ENCODE measurements at places on chromosomes 16 and 17. TPM values are rescaled to one million over a fixed set of nuclear protein-coding genes. Genes with fewer than 3 reads are reported as not detected.

GRCh38 chr16:2341456-2342447 lies 1.2 kb upstream of the ABCA3 start:
- no peak overlapping the region for H3K27ac ChIP-seq
- H3K36me3 ChIP-seq = no peaks in the 10 kb centered on the region
- no peak for DNase-seq
- H3K4me1 ChIP-seq = 0 out of 2 replicates have a peak, but pooled peaks cover 3% of the 10 kb centered on the region

GRCh38 chr16:60091071-60091470 lies 1357.0 kb upstream of the GOT2 start:
- no peak for DNase-seq
- H3K27me3 ChIP-seq = no peaks in the 10 kb centered on the region
- H3K36me3 ChIP-seq = no peaks in the 10 kb centered on the region

GRCh38 chr17:64984851-64985521 lies 65.7 kb upstream of the LRRC37A3 start:
- no peaks in the 10 kb centered on the region for H3K36me3 ChIP-seq
- no peaks in the 10 kb centered on the region for H3K27me3 ChIP-seq
- peaks cover 13% of the 10 kb centered on the region for H3K4me1 ChIP-seq
- H3K27ac ChIP-seq = no peak overlapping the region

GRCh38 chr17:63946440-63947363 lies 14.6 kb upstream of the CD79B start:
- peak; percentile 61 for DNase-seq
- no peaks in the 10 kb centered on the region for H3K4me1 ChIP-seq
- no peak overlapping the region for H3K27ac ChIP-seq
- no peaks in the 10 kb centered on the region for H3K36me3 ChIP-seq

- no peaks in the 10 kb centered on the region for H3K36me3 ChIP-seq
- H3K27me3 ChIP-seq = no peaks in the 10 kb centered on the region
- H3K4me3 ChIP-seq = no peak overlapping the region
- H3K27ac ChIP-seq = no peak overlapping the region
- DNase-seq = no peak
Observed at GRCh38 chr17:71850812-71851211, 270.0 kb upstream of the SOX9 start.

DNA sequence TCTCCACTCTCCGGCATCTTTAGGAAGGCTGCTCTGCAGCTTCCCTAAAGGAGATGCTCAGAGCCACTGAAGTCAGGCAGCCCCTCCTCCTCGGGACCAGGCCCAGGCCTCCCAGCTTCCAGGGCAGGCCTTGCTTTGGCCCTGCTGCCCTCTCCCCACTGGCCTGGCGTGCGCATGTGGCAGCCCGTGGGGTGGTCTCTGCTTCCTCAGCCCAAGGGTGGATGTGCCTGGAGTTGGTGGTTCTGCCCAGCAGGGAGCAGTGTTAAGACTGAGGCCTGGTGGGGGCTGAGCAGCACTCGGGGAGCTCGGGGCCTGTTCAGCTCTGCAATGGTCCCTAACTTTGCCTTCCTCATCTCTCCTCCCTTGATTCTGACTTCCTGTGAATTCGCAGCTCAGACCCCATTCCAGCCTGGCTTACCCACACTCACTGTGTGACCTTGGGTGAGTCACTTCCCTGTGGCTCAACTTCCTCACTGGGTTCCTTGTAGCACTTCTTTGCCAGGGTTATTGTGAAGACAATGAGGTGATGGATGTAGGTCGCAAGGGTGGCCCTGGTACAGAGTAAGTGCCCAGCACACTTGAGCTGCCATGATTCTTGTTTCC lies 63.2 kb downstream of the NKD1 start:
- no peak for DNase-seq
- H3K4me1 ChIP-seq = peaks cover 8% of the 10 kb centered on the region
- no peaks in the 10 kb centered on the region for H3K36me3 ChIP-seq
- no peak overlapping the region for H3K4me3 ChIP-seq
- H3K27me3 ChIP-seq = no peaks in the 10 kb centered on the region
- peak overlapping the region; percentile 7 for H3K27ac ChIP-seq

- H3K36me3 ChIP-seq = no peaks in the 10 kb centered on the region
- peak; percentile 88 for DNase-seq
Observed at GRCh38 chr17:44587339-44587738, 30.1 kb downstream of the FZD2 start.

- H3K27ac ChIP-seq = no peak overlapping the region
- no peak for DNase-seq
Observed at GRCh38 chr17:60230358-60230757, 80.6 kb downstream of the CA4 start.

DNA sequence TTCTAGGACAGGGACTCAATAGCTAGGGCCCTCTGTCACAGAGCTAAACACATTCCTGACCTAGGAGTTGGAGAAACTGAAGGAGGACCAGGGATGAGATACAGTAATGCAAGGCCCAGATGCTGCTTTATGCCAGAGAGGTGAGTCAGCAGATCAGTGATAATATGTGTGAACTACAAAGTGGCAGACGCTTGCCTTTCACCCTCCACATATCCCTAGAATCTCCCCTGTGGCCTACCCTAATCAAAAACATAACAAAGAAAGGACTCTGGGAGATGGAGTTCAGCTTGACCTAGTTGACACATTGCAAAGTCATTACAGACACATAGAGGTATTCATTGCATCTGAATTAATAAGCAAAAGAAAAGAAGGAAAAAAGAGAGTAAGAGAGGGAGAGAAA lies 417.6 kb upstream of the DYNLRB2 start:
- DNase-seq = no peak
- H3K27ac ChIP-seq = no peak overlapping the region
- H3K36me3 ChIP-seq = no peaks in the 10 kb centered on the region
- H3K4me3 ChIP-seq = no peak overlapping the region
- no peaks in the 10 kb centered on the region for H3K4me1 ChIP-seq
- H3K27me3 ChIP-seq = no peaks in the 10 kb centered on the region

DNA sequence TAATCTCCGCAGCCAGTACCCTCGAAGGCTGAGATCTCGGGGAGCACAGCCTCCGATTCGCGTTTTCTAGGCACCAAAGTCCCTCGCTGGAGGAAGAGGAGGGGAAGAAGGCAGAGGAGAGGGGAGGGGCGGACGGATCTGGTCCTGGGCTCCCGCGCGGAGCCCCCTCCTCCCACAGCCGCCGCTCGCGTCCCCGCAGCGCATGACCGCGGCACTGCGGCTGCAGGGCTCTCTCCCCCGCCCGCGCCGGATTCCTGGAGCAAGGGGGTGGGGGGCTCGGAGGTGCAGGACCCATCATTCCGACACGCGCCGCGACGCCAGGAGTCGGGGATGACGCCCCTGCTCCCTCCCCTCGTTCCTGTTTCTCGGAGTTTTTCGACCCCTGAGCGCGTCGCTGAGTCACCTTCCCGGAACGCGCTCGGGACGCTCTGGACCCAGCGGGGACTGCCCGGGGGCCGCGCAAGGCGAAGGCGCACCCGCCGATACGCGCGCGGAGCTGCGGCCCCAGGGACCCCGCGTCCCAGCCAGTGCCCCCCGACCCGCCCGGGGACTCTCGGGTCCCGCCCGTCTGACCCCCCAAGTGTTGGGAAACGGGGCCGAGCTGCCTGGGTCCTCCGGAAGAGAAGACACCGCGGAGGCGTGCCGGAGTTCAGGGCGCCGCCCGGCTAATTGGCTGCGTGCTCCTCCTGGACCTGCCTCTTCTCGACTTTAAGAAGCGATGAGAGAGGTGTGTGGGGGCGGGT lies 1.4 kb upstream of the SPHK1 start:
- H3K4me1 ChIP-seq = peaks cover 14% of the 10 kb centered on the region
- H3K4me3 ChIP-seq = peak overlapping the region; percentile 76
- DNase-seq = peak; percentile 62
- H3K36me3 ChIP-seq = no peaks in the 10 kb centered on the region
- no peak overlapping the region for H3K27ac ChIP-seq

- H3K4me3 ChIP-seq = no peak overlapping the region
- H3K27me3 ChIP-seq = no peaks in the 10 kb centered on the region
- DNase-seq = peak; percentile 74
- H3K4me1 ChIP-seq = no peaks in the 10 kb centered on the region
- no peaks in the 10 kb centered on the region for H3K36me3 ChIP-seq
Observed at GRCh38 chr17:51435641-51436091, 175.3 kb downstream of the UTP18 start.

- H3K27me3 ChIP-seq = no peaks in the 10 kb centered on the region
- peak; percentile 78 for DNase-seq
- peaks cover 2% of the 10 kb centered on the region for H3K36me3 ChIP-seq
- H3K4me3 ChIP-seq = no peak overlapping the region
- H3K27ac ChIP-seq = peak overlapping the region; percentile 90
Observed at GRCh38 chr17:19288453-19288852, 51.3 kb downstream of the EPN2 start.

- no peak overlapping the region for H3K4me3 ChIP-seq
- no peaks in the 10 kb centered on the region for H3K4me1 ChIP-seq
- no peak for DNase-seq
- no peaks in the 10 kb centered on the region for H3K27me3 ChIP-seq
- H3K36me3 ChIP-seq = no peaks in the 10 kb centered on the region
Observed at GRCh38 chr17:57572062-57572461, 173.0 kb downstream of the CCDC182 start.

- H3K4me3 ChIP-seq = no peak overlapping the region
- no peaks in the 10 kb centered on the region for H3K27me3 ChIP-seq
- no peak for DNase-seq
Observed at GRCh38 chr16:50522324-50522723, 25.9 kb upstream of the NKD1 start.

DNA sequence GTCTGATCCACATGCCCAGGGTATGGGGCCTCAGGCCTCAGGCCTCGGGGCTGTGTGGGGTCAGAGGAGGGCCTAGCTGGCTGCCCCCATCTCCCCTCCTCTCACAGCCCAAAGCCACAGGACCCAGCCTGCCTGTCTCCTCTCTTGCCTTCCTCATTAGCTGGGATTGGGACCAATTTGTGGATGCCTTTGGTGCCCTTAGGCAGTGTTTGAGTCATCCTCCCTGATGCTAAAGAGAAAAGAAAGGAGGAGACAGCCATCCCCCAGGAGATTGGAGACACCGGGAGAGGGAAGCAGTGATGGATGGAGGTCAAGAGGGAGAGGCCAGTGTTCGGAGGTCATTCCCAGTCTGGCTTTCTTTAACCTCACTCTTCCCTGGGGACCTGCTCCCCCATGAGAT lies 23.3 kb upstream of the NOG start:
- no peak overlapping the region for H3K27ac ChIP-seq
- H3K4me3 ChIP-seq = no peak overlapping the region
- DNase-seq = no peak
- no peaks in the 10 kb centered on the region for H3K27me3 ChIP-seq

DNA sequence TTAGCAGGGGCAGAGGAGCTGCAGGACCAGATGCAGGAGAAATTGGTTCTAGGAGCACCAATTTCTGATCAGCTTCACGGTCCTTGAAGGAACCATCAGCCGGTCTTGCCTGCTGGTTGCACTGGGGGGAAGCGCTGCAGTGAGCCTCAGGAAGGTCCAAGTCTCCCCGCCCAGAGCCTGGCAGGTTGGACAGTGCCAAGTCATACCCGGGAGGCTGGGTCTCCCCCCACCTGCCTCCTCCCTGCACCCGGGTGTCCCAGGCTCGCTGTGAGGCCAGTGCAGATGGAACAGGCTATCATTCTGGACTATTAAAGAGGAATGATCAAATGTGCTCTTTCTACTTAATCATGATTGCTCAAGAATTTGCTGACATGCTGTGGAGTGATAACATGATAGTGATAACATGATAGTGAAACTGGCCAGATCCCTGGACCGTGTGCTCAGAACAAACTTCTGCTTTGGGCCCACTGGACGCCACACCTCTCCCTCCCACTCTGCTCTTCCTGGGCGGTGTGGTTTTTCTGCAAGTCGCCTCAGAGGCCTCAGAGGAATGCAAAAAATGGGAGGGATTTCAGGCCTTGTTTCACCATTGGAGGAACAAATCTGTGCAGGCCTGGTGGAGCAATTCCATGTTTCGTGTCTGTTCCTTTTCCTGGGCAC lies 236.0 kb downstream of the IRF8 start:
- H3K27me3 ChIP-seq = no peaks in the 10 kb centered on the region
- no peaks in the 10 kb centered on the region for H3K4me1 ChIP-seq
- H3K27ac ChIP-seq = no peak overlapping the region

DNA sequence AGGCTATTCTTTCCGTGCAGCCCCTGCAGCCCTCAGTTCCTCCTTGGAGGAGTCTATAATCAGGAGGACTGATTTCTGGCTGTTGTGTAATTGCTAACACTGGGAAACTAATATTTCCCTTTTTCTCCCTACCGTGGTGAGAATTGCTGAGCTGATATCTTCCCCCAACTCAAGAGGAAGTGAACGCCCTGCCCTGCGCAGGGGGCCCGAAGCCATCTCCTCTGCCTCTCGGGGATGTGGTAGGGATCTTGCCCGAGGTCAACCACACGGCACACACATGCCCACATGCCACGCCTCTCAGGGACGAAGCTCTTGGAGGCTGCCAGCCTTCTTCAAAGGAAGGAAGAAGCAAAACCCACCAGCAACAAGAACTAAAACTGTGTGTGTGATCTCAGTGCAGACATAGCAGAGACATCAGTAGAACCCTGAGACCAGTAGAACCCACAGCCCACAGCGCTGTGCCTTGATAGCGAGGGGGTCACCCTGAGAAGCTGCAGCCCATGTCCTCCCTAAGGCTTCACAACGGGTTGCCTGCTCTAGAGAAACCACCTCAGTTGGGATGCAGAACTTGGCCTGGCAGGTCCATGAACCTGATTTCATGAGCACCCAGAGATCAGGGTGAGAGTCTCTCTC lies 8.9 kb upstream of the ULK2 start:
- no peaks in the 10 kb centered on the region for H3K36me3 ChIP-seq
- H3K27ac ChIP-seq = no peak overlapping the region
- no peaks in the 10 kb centered on the region for H3K27me3 ChIP-seq
- no peaks in the 10 kb centered on the region for H3K4me1 ChIP-seq
- no peak overlapping the region for H3K4me3 ChIP-seq

DNA sequence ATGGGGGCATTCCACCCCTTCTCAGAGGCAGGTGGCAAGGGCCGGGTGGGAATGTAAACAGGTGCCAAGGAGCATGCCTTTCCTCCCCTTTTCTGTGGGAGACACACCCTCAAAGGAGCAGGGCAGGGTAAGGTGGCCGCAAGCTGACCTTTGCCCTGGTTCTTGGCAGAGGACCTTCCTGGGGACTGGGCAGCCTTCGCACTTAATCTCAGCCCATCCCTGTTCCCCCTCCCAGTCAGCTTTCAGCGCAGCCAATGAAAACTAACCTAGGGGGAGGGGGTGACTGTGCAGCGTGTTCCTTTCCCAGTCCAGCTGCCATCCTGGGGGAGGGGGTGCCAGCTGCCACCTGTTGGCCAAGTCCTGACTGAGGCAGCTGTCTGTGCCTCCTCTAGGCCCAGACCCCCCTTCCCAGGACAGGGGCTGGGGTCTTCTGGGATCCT lies 2.8 kb downstream of the TRAF4 start:
- H3K27ac ChIP-seq = peak overlapping the region; percentile 96
- H3K36me3 ChIP-seq = peaks cover 24% of the 10 kb centered on the region
- H3K4me3 ChIP-seq = peak overlapping the region; percentile 68
- peak; percentile 84 for DNase-seq

GRCh38 chr17:3917391-3917931 lies 1.2 kb upstream of the P2RX1 start:
- H3K36me3 ChIP-seq = no peaks in the 10 kb centered on the region
- no peak overlapping the region for H3K27ac ChIP-seq
- no peak overlapping the region for H3K4me3 ChIP-seq
- H3K27me3 ChIP-seq = no peaks in the 10 kb centered on the region
- H3K4me1 ChIP-seq = no peaks in the 10 kb centered on the region
- DNase-seq = no peak

ZP2 gene
- total RNA-seq = not detected

TMEM238L gene
- total RNA-seq = not detected

HOXB13 gene
- total RNA-seq = 4.3 TPM

FOXN1 gene
- total RNA-seq = 0.48 TPM

DNAH9 gene
- total RNA-seq = not detected

TMIGD1 gene
- not detected for total RNA-seq

KRTAP9-4 gene
- not detected for total RNA-seq
